ENCODE measurements at places on chromosomes 2 and 18.

DNA sequence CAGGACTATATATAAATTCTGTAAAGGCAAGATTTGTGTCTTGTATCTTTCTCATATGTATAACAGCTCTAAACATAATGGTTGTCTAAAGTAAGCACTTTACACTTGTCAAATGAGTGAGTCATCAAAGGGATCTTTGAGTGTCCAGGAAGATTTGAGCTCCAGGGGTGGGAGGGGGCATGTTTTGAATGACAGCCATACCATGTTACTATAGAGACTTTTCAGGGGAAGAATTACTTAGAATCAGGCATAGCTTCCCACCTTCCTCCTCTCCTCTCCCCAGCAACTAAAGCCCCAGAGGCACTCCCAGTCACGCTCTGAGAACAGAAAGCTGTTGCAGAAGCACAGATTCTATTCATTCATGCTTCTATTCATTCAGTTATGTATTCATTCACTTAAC, 65.8 kb upstream of the ALK start:
- no peaks in the 10 kb centered on the region for H3K4me1 ChIP-seq
- H3K27me3 ChIP-seq, result no peaks in the 10 kb centered on the region
- no peak overlapping the region for H3K27ac ChIP-seq
- H3K4me3 ChIP-seq, result no peak overlapping the region

DNA sequence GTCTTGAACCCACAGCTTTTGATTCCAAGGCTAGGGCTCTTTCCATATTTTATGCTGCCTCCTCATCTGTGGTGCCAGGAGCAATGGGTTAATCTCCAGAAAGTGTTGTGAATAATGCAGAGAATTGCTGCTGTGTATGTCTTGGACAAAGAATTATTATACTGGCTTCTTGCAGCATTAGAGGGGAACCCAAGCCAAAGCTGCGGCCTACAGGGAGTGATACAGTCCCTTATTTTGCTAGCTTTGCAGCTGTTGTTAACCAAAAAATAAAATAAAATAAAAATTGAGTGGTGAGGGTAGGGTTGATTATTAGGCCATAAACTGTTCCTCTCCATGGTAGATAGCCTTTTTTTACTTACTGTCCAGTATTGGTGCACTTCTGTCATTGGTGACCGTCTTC, 16.7 kb downstream of the WIPF1 start:
- H3K36me3 ChIP-seq, result peaks cover 72% of the 10 kb centered on the region
- peak overlapping the region; percentile 74 for H3K27ac ChIP-seq
- no peak for DNase-seq
- H3K4me3 ChIP-seq, result no peak overlapping the region

DNA sequence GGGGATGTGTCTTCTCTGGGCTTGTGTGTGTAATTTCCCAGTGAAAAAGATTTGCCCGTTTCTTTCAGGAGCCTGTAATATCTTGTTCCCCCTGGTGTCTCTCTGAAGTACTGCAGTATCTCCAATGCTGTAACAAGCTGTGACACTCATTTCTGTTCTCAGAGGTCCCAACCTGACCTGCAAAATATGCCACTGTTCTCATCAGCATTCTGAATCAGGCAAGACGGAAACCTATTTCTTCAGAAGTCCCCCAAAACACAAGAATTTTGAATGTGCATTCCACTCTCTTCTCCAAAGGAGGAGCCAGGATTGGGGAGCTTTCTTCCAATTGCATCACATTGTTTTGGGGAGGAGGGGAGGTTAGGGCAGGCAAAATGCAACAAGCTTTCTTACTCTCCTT, 77.0 kb upstream of the CNGA3 start:
- H3K36me3 ChIP-seq, result no peaks in the 10 kb centered on the region
- DNase-seq, result no peak
- H3K27me3 ChIP-seq, result peaks cover 12% of the 10 kb centered on the region
- no peak overlapping the region for H3K4me3 ChIP-seq

GRCh38 chr2:113755035-113755834, 1.2 kb downstream of the SLC35F5 start:
- peaks cover 4% of the 10 kb centered on the region for H3K27me3 ChIP-seq
- DNase-seq, result peak; percentile 26
- peak overlapping the region; percentile 97 for H3K4me3 ChIP-seq
- peaks cover 30% of the 10 kb centered on the region for H3K4me1 ChIP-seq
- peaks cover 21% of the 10 kb centered on the region for H3K36me3 ChIP-seq

GRCh38 chr2:14628901-14629300, 3.6 kb upstream of the LRATD1 start:
- peaks cover 28% of the 10 kb centered on the region for H3K27me3 ChIP-seq
- DNase-seq, result no peak
- H3K4me3 ChIP-seq, result no peak overlapping the region
- no peaks in the 10 kb centered on the region for H3K36me3 ChIP-seq

DNA sequence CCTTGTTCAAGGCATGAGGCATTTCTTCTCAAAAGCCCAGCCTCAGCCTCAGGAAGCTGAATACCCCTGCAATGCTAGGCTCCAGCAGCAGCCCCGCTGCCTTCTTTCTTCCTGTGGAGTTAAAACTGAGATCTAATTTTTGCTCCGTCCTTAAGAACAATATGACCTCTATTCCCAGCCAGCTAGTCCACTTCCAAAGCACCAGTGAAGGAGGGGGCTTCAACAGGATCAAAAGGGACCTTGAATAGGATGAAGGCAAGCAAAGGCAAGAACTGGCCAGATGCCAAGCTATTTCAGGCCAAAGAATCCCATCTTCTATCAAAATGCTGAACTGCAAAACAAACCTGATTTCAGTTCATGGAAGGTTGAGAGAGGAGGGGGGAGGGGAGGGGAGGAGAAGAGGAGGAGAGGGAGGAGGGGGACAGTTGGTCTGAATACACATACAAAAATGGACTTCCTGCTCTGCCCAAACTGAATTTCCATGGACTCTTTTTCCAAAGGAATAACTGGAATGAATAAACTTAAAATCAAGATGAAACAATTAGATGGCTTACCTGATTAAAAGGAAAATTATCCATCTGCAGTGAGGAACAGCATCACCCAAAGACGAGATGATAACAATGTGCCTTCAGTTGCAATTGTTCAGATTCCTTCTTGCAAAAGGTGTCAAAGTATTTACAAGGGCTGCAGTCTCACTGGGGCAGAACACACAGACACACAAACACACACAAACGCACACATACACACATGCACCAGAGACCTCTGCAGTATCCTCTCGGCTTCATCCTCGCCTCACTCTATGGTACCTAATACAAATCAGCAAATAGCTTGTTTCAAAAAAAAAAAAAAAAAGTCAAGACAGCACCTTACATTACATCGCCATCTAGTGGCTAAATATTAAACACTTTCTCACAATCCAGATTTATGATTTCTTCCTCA, at the start of gene SCN1A:
Gene SCN1A, minus strand, starts transcription at position 804 of the 939 bp plus-strand sequence. CDS start 54,399 bp downstream, outside the sequence.
- DNase-seq, result no peak
- H3K36me3 ChIP-seq, result no peaks in the 10 kb centered on the region
- no peaks in the 10 kb centered on the region for H3K4me1 ChIP-seq
- H3K27ac ChIP-seq, result no peak within 1 kb of the TSS
- no peak within 1 kb of the TSS for H3K4me3 ChIP-seq

GRCh38 chr2:189580241-189580651, 340 bp downstream of the SLC40A1 start:
- H3K4me3 ChIP-seq, result peak overlapping the region; percentile 79
- H3K27ac ChIP-seq, result peak overlapping the region; percentile 34
- H3K36me3 ChIP-seq, result peaks cover 3% of the 10 kb centered on the region
- H3K27me3 ChIP-seq, result peaks cover 31% of the 10 kb centered on the region

- no peak for DNase-seq
- H3K27ac ChIP-seq, result peak overlapping the region; percentile 8
- H3K36me3 ChIP-seq, result no peaks in the 10 kb centered on the region
- H3K4me3 ChIP-seq, result no peak overlapping the region
Observed at GRCh38 chr2:144230448-144231085, 289.4 kb downstream of the ZEB2 start.

- no peak overlapping the region for H3K27ac ChIP-seq
- H3K36me3 ChIP-seq, result no peaks in the 10 kb centered on the region
- DNase-seq, result no peak
- no peaks in the 10 kb centered on the region for H3K4me1 ChIP-seq
Observed at GRCh38 chr2:138949517-138949916, 169.3 kb upstream of the NXPH2 start.

GRCh38 chr2:42961385-42961811, 169.0 kb upstream of the HAAO start:
- peaks cover 60% of the 10 kb centered on the region for H3K27me3 ChIP-seq
- peaks cover 9% of the 10 kb centered on the region for H3K4me1 ChIP-seq
- no peak for DNase-seq
- no peak overlapping the region for H3K4me3 ChIP-seq

DNA sequence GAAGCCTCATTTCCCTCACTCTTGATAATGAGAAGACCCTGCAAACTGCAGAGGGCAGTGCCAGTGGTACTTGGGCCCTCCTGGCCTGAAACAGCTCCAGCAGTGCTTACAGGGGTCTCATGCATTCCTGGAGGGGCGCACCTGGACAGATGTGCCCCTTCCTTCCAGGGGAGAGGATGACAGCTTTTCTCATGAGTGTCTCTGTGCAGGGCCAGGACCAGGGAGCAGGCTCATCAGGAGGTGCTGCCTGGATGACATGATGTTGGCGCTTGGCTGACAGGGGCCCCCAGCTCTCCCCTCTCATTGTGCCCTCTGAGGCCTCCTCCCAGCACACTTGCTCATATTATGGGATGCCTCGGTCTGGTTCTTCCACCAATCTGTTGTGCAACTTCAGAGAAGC, 95.1 kb upstream of the MYCN start:
- DNase-seq, result no peak
- H3K4me1 ChIP-seq, result no peaks in the 10 kb centered on the region
- no peak overlapping the region for H3K4me3 ChIP-seq
- H3K27ac ChIP-seq, result no peak overlapping the region
- peaks cover 4% of the 10 kb centered on the region for H3K27me3 ChIP-seq

Measured in activated naive CD4-positive, alpha-beta T cell treated with anti-CD3 and anti-CD28 coated beads, Interleukin-2, amount 10 ng/mL, durations not matched to agents 7 days and 5 days (primary cell).